NCI-H1417 (cell line): ENCODE measurements at places on chromosomes 1 and 21.

- DNase-seq, result no peak
These were observed 81.8 kb downstream of the TMEM53 start for GRCh38 chr1:44592208-44593145.

DNA sequence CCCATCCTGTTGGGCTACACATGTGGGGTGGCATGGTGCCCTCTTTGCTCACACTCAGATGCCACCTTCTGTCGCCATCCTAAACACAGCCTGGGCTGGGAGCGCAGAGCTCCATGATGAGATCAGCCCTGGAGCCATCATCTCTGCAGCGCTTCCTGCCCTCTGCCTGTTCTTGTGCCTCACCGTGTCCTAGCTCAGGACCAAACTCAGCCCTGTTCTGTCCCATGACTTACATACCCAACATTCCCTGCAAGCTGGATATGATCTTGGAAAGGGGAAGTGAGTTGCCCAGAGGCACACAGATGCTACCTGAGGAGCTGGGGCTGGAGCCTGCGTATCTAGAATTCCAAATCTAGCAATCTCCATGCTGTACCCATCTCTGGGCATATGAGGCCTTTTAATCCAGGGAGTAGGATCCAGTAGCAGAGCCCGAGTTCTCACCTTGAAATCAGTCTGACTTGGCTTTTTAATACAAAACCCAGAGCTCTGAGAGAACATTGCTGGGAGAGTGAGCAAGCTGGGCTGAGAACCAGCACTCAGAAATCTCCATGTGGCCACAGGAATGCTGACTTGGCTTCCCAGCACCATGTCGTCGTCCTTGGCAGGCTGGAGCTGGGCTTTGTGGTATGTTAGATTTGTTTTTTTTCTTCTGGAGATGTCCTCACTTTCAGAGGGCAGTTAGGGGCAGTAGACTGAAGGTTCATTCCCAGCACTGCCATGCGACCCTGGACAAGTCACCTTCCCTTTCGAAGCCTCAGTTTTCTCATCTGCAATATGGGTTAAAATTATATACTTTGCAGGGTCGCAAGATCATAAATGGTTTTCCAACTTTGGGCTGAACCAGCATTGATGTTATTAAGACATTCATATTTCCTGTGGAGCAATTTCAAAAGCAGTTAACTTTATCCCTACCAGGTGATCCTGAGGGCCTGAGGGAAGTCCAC, 2.6 kb downstream of the ALPL start:
- no peak for DNase-seq

DNA sequence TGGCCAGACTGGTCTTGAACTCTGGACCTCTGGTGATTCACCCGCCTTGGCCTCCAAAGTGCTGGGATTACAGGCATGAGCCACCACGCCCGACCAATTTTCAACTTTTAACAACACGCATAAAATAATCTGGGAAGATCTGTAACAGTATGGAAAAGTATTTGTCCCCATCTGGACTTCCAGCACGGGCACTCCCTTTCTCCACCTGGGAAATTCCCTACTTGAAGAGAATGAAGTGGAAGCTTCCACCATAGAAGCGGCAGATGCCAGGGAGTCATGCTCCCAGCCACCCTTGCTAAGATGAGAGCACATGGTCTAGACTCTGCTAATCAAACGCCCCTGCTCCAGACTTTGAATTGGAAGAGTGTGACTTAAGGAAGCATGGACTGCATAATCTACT, 9.0 kb upstream of the GPR137B start:
- no peak for DNase-seq

DNA sequence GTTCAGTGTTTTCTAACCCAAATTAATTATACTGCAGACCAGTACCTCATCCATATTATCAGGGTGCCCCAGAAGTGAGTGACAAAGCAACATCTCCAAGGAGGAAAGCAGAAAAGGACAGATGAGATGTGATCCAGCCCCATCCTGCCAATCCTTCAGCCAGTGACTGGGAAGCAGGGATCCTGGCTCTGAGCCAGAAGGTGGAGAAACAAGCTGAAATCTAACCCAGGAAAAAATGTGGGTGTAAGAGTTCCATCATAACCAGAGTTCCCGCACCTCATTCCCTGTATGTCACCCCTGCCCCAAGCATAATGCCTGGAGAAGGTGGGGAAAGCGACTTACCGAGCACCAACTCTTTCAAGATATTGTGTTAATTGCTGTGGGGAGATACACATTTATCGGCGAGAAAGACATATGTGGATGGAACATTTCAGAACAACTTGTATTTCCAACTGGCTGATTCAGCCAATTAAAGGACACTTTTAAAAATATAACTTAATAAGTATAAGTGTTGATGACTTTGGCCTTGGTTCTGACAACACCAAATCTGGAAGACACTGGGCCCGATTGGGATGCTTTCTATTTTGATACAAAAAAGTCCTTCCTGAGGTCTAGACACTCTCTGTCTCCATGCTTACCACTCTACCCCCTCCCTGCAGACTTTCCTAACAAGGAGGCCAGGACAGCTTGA, 14.9 kb downstream of the PLEKHA6 start:
- peak; percentile 70 for DNase-seq

GRCh38 chr1:84834419-84835064, 58.5 kb downstream of the LPAR3 start:
- DNase-seq, result no peak

- peak; percentile 14 for DNase-seq
These were observed 150.0 kb downstream of the CASZ1 start for GRCh38 chr1:10646347-10646861.

GRCh38 chr1:179753061-179753460, 10.0 kb downstream of the FAM163A start:
- no peak for DNase-seq

GRCh38 chr1:85453640-85454194, 11.2 kb downstream of the DDAH1 start:
- no peak for DNase-seq

- no peak for DNase-seq
These were observed 5.1 kb upstream of the TMEM269 start for GRCh38 chr1:42779725-42780124.

DNA sequence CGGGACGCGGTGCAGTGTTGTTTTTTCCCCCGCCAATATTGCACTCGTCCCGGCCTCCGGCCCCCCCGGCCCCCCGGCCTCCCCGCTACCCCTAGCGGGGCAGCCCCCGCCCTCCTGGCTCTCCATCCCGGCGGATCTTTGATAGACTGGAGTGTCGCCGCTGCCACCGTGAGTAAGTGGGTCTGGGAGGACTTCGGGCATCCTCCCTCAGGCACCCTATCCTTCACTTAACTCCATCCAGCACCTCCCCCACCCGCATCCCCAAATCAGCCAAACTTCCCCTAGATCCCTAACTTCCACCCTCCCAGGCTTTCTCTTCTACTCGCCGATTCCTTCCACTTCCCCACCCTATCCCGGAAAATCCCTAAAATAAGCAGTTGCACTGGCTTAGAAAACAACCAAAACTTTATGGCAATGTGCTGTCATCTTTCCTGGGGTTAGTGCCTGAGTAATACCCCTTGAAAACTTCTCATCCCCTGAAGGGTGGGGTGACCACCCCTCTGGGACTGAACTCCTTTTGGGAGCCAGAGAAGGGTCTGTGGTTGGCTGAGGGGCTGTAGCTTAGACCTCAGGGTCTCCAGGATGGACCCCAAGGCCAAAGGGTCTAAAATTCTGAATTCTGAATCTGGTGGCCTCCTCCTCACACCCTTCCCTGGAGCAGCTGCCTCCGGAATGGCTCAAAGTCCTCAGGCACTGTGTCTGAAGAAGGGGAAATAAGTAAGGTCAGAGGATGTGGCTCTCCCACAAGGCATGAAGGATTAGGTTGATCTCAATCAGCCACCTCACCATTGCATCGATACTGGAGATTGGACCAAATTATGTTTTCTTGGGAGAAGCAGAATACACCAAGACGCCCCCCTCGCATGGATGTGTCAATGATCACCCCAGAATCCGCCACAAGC, 12.2 kb downstream of the THBS3 start:
- no peak for DNase-seq
